HEK293T (cell line): ENCODE measurements at places on chromosomes 1 and 21.

DNA sequence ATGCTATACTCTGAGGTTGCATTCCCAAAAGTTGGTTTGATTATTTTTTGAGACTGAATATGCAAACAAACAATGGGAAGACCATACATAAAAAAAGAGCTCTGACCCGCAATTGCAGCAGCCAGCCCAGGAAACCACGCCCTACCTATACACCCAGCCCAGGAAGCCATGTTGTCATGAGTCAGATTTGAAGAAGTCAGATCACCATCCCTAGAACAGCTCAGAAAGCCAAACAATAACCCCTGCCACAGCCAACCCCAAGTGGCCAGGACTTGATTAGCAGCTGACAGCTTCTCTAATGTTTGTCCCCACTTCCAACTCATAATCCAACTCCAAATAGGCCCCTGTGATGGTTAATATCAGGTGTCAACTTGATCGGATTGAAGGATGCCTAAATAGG lies 621.9 kb downstream of the NPHP4 start:
- DNase-seq, result no peak

DNA sequence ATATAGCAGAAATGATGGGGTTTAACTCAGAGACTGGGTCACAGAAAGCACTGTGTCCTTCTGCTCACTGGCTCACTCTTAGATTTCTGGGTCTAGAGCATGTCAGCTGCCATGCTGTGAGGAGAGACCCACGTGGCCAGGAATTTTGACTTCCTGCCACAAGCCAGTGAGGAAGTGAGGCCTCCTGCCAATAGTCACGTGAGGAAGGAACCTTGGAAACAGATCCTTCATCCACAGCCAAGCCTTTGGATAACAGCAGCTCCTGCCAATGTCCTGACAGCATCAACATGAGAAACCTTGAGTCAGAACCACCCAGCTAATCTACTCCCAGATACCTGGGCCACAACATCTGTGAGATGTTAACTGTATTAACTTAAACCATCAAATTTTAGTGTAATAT lies 114.5 kb upstream of the PLPPR5 start:
- no peak for DNase-seq

- DNase-seq, result no peak
Measured at GRCh38 chr21:15539376-15539775, 190.4 kb upstream of the USP25 start.

DNA sequence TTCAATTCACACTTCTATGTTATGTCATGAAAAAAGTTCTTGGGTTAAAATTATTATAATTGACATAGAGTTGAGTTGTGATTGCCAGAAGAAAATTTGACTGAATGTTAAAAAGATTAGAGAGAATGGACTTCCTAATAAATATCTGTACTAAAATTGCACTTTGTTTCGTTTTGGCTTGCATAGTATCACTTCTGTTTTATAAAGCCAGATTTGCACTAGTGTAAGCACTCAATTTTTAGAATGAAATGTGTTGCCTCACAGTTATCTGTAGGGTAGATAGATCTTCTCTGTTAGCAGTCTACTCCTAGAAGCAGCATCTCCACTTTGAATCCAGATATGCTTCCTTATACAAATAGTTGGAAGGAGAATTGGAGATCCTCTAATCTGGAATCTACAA lies 95.2 kb upstream of the MPC2 start:
- DNase-seq, result no peak

- DNase-seq, result no peak
Measured at GRCh38 chr21:46375560-46376230, 51.7 kb downstream of the PCNT start.

- DNase-seq, result no peak
Measured at GRCh38 chr1:67274623-67275325, 32.9 kb upstream of the IL12RB2 start.
